Stimulated activated CD8-positive, alpha-beta memory T cell treated with anti-CD3 and anti-CD28 coated beads, Interleukin-2, amount 100 ng/mL, for 1 hour (primary cell): ENCODE measurements at places on chromosomes 7 and 10.

- no peak for DNase-seq
Observed at GRCh38 chr7:127776776-127777386, 124.9 kb downstream of the SND1 start.

GRCh38 chr10:62005281-62005680, 103.8 kb downstream of the ARID5B start:
- DNase-seq, result no peak

GRCh38 chr7:6277476-6277875, 5.1 kb upstream of the CYTH3 start:
- DNase-seq, result no peak

DNA sequence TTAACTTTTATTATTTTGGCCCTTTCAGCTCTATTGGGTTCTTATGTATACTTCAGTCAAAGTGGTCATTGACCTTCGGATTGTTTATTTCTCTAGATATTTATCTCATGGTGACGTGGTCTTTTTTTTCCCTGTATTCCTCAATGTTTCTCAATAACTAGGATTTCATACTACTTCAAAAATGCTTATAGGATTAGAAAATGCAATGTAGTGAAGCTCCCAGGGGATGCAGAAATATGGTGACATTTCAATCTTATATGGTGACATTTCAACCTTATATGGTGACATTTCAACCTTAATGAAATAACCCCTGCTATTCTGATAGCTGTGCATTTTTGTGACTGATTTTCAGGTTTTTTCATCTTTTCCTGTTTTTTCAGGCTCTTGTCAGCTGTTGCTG, 51.4 kb downstream of the CHRM2 start:
- no peak for DNase-seq

DNA sequence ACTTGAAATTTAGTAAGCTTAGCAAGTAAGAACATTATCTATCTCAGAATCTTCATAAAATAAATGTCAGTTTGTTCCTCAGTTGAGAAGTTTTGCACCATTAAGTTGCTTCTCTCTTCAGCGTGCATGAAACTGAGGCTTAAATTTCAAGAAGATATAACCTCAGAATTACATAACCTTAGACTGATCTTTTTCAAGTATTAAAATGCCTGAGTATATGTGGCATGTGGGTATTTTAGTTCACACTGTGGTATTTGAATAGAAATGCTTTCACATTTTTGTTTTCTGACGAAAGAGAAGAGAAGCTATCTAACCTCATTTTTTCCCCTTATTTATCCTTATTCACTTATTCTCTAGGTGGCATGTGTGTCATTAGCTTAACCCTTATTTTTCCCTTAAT, 104.1 kb downstream of the PHF14 start:
- no peak for DNase-seq

DNA sequence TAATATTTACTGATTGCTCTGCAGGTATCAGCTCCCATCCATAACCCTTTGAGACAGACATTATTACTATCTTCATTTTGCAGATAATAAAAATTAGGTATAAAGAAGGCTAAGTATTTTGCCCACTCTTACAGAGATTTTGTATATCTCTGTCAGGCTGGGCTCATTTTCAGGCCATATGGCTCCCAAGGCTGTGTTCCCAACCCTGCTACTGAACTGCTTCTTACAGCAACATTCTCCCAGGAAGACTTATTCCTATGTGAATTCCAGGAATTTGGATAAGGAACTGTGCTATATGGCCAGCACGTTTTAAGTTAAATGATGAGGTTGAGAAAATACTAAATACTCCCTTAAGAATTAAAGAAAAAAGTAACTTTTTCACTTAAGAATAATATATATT, 1.9 kb upstream of the TMEM106B start:
- no peak for DNase-seq

GRCh38 chr10:129754211-129755050, 209.6 kb downstream of the EBF3 start:
- no peak for DNase-seq

DNA sequence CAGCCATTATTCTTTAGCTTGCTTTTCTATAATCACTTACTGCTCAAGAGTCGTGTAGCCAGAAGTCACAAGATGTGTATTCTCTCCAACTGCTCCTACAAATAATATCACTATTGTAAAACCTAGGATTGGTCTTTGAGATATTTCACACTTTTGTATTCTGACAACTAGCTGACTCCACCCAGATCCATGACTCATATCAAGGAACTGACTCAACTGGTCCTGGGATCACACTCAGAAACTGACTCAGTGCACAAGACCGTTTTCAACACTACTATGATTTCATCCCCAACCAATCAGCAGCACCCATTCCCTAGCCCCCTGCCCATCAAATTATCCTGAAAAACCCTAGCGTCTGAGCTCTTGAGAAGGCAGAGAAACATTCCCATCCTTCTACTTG, 56.5 kb upstream of the ORC5 start:
- DNase-seq, result no peak

- DNase-seq, result no peak
Observed at GRCh38 chr10:124064676-124065075, 28.7 kb downstream of the CHST15 start.

DNA sequence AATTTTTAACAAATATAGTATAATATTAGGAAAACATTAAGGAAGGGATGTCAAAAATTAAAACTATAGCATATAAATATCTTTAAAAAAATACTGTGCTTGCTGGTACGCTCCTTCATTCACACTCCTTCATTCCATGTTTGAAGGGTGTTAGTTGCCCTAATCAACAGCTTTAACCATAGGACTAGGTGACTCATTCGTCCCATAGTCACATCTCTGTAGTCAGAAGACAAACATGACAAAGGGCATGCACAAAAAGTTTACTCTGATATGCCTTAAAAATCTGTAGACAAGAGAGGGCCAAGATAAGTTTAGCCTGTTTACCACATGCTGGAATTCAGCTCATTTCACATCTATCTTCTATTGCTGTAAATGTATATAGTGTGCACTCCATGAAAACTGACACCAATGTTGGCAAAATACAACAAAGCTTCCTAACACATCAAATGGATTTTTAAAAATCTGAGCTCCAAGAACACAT, 646 bp downstream of the FAM13C start:
- DNase-seq, result no peak

DNA sequence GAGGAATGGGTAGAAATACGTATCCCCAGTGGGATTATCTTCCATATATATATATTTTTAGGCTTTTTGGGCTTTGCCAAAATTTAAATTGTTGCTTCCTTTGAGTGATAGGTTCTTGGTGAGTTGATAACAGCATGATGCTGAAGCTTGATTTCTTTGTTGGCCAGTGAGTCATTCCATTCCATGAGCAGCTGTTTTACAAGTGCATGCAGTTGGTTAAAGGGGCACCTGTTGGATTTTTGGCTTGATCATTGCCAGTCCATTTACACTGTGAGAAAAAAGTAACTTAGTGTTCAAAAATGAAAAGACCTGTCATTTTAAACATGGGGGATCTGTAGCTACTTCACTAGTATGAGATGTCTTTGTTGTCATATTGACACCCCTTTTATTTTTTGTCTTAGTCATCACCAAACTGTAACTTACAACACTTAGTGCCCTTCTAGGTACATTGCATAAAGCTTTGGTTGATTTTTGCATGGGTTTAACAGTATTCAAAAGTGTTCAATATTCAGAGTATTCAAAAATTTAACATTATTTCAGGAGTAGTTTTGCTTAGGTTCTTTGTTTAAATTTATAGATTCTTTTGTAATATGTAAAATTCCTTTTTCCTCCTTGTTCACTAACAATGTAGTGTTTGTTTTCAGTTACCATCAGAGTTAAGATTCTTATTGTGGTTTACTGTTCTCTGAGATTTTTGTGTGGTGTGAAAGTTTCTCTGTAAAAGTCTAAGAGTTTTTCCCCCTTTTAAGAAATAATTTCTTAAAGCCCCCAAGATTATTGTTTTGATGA, 8.8 kb downstream of the AKAP9 start:
- no peak for DNase-seq

DNA sequence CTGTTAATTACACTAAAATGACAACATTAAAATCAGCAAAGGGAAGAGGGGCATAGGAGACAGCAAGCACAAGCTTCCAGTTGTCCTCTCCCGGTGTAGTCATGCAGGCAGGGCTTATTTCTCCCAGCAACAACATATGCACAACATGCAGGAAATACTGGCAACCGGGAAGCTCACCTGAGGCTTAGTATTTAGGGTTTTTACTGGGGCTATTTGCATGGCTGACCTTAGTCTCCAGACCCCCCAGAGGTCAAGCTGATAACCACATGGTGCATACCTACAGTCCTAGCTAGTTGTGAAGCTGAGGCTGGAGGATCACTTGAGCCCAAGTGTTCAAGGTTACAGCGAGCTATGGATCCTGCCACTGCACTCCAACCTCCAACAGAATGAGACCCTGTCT, 12.8 kb upstream of the JMJD1C start:
- DNase-seq, result no peak

GRCh38 chr10:126586128-126586527, 84.4 kb downstream of the C10orf90 start:
- DNase-seq, result no peak

DNA sequence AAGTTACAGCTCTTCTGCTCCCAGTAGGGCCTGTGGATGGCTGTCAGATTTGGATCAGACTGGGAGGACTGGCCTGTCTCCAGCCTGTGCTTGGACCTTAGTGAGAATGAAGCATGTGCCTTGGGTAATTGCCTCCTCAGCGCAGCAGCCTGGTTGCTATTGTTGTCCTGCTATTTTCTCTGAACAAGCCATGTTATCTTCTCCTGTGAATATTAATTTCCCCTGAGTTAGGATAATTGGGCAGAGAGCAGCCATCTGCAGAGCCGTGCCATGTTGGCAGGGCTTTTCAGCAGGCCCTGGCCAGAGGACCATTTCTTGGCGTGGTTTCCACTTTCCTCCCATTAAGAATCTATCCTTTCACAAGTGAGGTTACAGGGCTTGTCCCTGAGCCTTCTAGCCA, 497.3 kb downstream of the SORCS3 start:
- DNase-seq, result no peak

DNA sequence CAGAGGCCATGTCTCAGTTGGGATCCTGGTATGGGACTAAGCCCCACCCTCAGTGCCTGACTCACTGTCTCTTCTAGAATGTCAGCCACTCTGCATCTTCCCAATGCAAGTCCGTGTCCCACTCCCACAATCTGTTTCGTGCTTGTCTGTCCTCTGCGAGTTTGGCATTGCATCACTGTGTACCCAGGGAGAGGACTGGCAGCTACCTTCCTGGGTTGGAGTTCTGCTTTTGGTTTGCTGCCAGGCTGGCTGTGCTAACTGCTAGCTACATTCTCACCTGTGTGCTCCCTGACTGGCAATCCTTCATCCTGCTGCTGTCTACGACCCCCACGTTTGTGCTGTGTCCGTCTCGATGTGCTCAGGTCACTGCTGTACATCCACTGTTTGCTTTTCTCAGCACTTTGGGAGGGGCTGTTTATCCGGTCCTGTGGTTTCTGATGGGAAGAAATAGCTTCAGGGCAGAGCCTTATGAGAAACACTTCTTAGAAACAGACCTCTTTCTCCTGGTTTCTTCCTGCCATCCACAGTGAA, 56.0 kb upstream of the GLI3 start:
- DNase-seq, result no peak

GRCh38 chr10:68666280-68666760, 54.7 kb upstream of the CCAR1 start:
- no peak for DNase-seq

- DNase-seq, result no peak
Observed at GRCh38 chr7:131733604-131734003, 177.2 kb upstream of the PODXL start.

DNA sequence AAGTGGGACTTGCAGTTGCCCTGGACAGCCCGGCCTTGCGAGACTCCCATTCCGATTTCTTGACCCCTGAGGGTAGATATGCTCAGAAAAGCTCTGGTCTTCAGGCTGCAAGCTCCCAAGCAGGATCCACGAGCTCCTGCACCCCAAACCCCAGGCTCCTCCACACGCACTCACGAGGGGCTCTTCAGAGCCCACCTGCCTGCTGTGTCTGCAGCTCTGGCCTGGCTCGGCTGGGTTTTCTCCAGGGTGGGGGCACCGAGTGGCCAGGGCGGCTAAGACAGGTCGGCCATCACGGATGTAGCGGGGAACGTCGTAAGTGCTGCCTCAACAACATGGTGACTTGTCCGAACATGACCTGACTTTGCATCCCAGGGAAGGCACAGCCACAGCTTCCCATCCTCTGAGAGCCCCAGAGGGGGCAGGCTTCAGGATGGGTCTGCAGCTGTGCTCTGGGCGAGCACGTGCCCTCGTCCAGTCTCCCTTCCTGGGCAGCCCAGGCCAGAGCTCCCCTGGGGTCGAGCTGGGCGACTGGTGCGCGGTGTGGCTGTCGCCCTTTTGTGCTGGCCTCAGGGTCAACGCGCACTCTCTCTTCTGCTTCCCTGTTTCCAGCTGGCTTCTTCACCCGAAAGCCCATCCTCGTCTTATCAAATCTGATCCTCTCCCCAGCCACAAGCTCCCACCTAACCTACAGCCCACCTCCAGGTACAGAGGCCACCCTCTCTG, 415.3 kb downstream of the DNAJB6 start:
- DNase-seq, result no peak

DNA sequence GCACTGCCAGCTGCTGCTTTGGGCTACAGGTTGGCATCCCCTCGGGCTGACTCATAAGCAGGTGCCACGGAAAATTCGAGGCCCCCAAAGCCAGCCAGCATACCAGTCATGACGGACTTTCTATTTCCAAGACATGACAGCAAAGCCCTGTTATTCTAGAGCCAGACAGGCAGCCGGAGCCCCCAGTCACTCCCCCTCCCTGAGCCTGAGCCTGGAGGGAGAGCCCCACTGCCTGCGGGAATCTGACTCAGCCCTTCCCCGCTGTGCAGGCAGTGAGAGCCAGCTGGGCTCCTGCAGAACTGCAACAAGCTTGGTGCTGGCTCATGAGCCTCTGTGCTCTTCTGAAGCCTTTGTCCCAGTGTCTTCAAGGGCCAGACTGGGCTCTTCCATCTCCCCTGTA, 15.8 kb downstream of the BTBD16 start:
- DNase-seq, result no peak

DNA sequence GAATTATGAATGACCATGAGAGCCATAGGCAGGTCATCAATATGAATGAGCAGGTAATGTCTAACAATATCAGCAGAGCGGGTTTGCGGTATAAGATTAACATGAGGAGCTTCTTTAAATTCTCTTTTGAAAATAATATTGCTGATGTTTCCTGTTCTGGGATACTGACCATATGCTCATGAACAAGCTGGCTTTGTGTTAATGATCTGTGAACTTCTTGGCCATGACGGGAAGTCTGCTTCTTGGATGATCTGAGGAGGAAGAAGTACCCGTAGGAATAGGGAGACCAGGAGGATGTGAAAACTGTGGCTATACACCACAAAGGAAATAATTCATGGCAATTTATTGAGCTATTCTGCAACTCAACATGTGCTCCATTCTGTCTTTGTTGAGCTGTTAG, 38.6 kb downstream of the ITGA8 start:
- no peak for DNase-seq
